Stimulated activated CD8-positive, alpha-beta memory T cell treated with anti-CD3 and anti-CD28 coated beads, Interleukin-2, amount 100 ng/mL, for 48 hours (primary cell): ENCODE measurements at places on chromosomes 3 and 15.

GRCh38 chr3:177743173-177743890 is 546.0 kb upstream of the TBL1XR1 start:
- DNase-seq, result no peak

DNA sequence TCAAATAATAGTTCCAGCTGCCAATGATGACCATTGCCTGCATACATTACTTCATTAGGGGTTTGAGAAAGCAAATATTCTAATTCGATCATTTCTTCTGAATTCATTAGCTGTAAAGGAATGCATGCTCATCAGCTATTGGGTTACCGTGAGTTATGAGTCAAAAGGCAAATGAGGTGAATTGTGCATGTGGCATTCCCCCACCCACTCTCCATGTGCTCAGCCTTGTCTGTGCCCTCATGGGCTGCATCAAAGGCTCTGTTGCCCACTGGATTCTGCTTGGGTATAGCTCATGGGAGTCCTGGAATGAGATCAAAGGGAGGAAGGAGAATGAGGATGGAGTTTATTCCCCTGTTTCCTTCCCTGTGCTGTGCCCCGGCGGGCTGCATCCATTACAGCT is 99.3 kb upstream of the CHRNA7 start:
- DNase-seq, result peak; percentile 19

DNA sequence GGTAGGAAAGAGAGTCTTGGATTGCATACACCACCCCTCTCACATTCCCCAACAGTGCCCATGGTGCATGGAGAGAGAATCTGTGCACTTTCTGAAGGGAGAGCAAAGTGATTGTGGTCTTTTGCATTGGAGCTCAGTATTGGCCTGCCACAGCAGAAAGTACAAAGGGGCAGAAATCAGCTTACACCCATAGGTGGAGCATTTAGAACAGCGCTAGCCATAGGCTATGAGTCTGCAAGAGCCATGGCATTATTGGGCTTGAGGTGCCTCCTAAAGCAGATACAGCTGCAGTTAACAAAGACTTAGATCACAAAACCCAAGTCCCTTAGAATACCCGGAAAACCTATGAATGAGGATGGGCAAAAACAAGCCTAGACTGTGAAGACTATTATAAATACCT is 21.8 kb downstream of the SI start:
- DNase-seq, result no peak

GRCh38 chr15:87671289-87671688 is 585.2 kb downstream of the NTRK3 start:
- no peak for DNase-seq

GRCh38 chr15:74399100-74399499 is 31.7 kb upstream of the CYP11A1 start:
- DNase-seq, result no peak
